ENCODE measurements at places on chromosomes 1 and 21. TPM values are rescaled to one million over a fixed set of nuclear protein-coding genes. Genes with fewer than 3 reads are reported as not detected.

- H3K4me1 ChIP-seq, result no peaks in the 10 kb centered on the region
- H3K27me3 ChIP-seq, result no peaks in the 10 kb centered on the region
- no peaks in the 10 kb centered on the region for H3K36me3 ChIP-seq
Measured at GRCh38 chr1:71987181-71987580, 295.2 kb downstream of the NEGR1 start.

DNA sequence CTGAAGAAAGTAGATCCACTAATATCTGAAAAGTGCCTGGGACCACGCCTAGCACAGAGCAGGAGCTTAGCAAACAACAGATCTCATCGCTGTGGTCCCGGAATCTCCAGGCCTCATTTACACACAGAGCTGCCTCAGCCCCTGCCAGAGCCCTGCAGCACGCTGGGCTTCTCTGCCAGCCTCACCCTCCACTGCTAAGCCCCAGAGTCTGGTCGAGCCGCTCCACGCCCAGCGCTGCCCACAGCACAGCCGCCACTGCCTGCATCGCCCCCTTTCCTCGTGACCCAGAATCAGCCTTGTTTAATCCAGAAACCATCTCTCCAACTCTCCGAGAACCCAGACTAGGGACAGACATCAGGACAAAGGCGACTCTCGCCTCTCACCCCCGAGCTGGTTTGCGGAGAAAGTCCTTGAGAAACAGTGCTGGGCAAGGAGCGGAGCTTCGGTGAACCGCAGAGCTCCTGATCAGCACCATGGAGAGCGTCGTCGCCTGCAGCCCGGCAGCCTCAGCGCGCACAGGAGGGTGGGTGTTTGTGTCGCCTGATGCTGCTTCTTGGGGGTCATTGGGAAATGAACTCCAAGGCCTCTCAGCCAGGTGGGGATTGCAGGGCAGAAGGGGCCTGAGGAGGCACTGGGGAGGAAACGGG, 145.1 kb downstream of the NPHP4 start:
- no peaks in the 10 kb centered on the region for H3K36me3 ChIP-seq
- peak; percentile 70 for DNase-seq
- H3K4me1 ChIP-seq, result no peaks in the 10 kb centered on the region
- H3K27me3 ChIP-seq, result no peaks in the 10 kb centered on the region

DNA sequence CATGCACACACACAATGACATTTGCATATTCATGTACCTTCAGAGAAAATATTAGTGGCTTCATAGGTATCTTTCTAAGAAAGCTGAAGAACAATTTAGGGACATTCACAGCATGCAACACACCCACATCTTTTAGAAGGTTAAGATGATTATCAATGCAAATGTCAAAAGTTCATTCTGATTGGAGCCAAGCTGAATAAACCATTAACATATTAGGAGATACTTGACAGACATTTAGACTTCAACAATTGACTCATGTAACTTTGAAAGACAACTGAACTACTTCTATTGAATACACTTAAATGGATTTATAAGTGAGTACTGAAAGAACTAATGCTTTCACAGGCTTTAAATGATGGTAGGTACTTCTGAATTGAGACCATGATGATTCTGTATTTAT, 111.1 kb downstream of the LHX8 start:
- no peak for DNase-seq
- H3K4me3 ChIP-seq, result no peak overlapping the region
- H3K27ac ChIP-seq, result no peak overlapping the region
- no peaks in the 10 kb centered on the region for H3K27me3 ChIP-seq
- no peaks in the 10 kb centered on the region for H3K4me1 ChIP-seq

- no peaks in the 10 kb centered on the region for H3K36me3 ChIP-seq
- H3K27ac ChIP-seq, result no peak overlapping the region
- H3K4me1 ChIP-seq, result peaks cover 3% of the 10 kb centered on the region
- H3K27me3 ChIP-seq, result no peaks in the 10 kb centered on the region
Measured at GRCh38 chr1:59543211-59543668, 246.3 kb downstream of the FGGY start.

- peak overlapping the region; percentile 77 for H3K27ac ChIP-seq
- H3K4me1 ChIP-seq, result peaks cover 72% of the 10 kb centered on the region
- no peaks in the 10 kb centered on the region for H3K27me3 ChIP-seq
- peak overlapping the region; percentile 68 for H3K4me3 ChIP-seq
Measured at GRCh38 chr1:203320591-203321272, 15.4 kb downstream of the BTG2 start.

DNA sequence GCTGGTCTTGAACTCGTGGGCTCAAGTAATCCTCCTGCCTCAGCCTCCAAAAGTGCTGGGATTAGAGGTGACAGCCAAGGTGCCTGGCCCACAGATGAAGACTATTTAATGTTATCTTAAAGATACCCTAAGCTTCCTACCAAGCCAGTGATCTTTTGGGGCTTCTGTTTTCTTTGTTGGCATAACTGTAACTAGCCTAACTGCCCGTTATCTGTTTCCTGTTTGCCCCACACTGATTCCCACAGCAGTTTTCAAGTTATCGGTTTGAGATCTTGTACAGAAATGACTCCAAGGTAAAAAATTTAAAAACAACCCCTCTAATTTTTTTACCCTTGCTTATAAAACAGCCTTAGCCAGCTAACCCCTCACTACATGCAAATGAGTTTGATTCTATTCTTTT, 12.4 kb downstream of the SELL start:
- H3K27ac ChIP-seq, result peak overlapping the region; percentile 79
- peak overlapping the region; percentile 30 for H3K4me3 ChIP-seq
- H3K27me3 ChIP-seq, result no peaks in the 10 kb centered on the region
- peak; percentile 75 for DNase-seq

- DNase-seq, result no peak
- H3K27ac ChIP-seq, result no peak overlapping the region
- no peaks in the 10 kb centered on the region for H3K27me3 ChIP-seq
- no peak overlapping the region for H3K4me3 ChIP-seq
- H3K4me1 ChIP-seq, result peaks cover 4% of the 10 kb centered on the region
Measured at GRCh38 chr1:81550753-81551152, 250.0 kb upstream of the ADGRL2 start.

GRCh38 chr1:67771749-67772148, 61.5 kb downstream of the GNG12 start:
- DNase-seq, result no peak
- H3K4me1 ChIP-seq, result peaks cover 8% of the 10 kb centered on the region
- no peak overlapping the region for H3K27ac ChIP-seq
- no peaks in the 10 kb centered on the region for H3K36me3 ChIP-seq
- no peak overlapping the region for H3K4me3 ChIP-seq
- peaks cover 36% of the 10 kb centered on the region for H3K27me3 ChIP-seq

DNA sequence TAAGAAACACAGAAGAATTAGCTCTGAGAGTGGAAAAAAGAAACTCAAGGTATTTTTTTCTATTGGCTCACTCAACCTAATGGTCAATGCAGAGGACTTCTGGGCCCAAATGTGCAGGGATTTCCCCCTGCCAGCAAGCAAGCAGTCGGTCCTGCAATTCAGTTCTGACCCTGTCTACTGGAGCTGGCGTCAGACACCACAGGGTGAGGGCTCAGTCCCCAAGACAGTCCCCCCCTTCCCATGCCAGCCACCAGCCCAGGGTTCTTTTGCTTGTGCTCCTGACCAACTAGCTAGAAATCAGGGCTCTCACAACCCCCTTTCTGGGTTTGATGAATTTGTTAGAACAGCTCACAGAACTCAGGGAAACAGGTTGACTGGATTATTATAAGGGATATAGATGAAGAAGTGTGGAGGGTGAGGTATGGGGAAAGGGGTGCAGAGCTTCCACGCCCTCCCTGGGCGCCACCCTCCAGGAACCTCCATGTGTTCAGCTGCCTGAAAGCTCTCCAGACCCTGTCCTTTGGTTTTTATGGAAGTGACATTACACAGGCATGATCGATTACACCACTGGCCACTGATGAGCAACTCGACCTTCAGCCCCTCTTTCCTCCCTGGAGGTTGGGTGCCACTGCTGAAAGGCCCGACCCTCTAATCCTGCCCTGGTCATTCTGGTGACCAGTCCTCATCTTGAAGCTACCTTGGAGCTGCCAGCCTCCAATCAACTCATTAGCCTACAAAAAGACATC, 22.5 kb upstream of the PWP2 start:
- peak overlapping the region; percentile 97 for H3K27ac ChIP-seq
- H3K4me1 ChIP-seq, result peaks cover 85% of the 10 kb centered on the region
- H3K36me3 ChIP-seq, result peaks cover 89% of the 10 kb centered on the region
- H3K4me3 ChIP-seq, result peak overlapping the region; percentile 76
- DNase-seq, result peak; percentile 60

- peak overlapping the region; percentile 39 for H3K27ac ChIP-seq
- H3K4me3 ChIP-seq, result no peak overlapping the region
- H3K36me3 ChIP-seq, result no peaks in the 10 kb centered on the region
- H3K27me3 ChIP-seq, result no peaks in the 10 kb centered on the region
- peaks cover 20% of the 10 kb centered on the region for H3K4me1 ChIP-seq
Measured at GRCh38 chr1:26820784-26821269, 5.7 kb upstream of the ZDHHC18 start.

- peaks cover 29% of the 10 kb centered on the region for H3K27me3 ChIP-seq
- no peaks in the 10 kb centered on the region for H3K36me3 ChIP-seq
- peak; percentile 30 for DNase-seq
- H3K4me3 ChIP-seq, result no peak overlapping the region
Measured at GRCh38 chr1:179941454-179941853, 13.2 kb upstream of the CEP350 start.

- H3K4me1 ChIP-seq, result peaks cover 88% of the 10 kb centered on the region
- no peaks in the 10 kb centered on the region for H3K27me3 ChIP-seq
- peak overlapping the region; percentile 77 for H3K4me3 ChIP-seq
- peak overlapping the region; percentile 88 for H3K27ac ChIP-seq
Measured at GRCh38 chr1:230105245-230105753, 38.3 kb downstream of the GALNT2 start.

DNA sequence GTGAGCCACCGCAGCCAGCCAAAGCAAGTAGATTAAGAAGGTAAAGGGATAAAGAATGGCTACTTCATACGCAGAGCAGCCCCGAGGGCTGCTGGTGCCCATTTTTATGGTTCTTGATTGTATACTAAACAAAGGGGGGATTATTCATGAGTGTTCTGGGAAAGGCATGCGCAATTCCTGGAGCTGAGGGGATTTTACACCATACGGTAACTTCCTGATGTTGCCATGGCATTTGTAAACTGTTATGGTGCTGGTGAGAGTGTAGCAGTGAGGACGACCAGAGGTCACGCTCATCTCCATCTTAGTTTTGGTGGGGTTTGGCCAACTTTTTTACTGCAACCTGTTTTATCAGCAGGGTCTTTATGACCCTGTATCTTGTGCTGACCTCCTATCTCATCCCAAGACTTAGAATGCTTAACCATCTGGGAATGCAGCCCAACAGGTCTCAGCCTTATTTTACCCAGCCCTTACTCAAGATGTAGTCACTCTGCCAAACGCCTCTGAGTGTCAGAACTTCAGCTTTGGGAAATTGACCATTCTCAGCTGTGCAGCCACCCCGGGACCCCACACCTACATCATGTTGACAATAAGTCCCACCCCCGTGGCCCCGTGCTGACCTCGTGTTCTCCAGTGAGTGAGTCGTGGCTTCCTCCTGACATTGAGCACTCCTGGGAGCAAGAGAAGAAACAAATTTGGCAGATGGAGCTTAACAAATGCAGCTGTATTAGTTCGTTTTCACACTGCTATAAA, 149.4 kb upstream of the COL6A1 start:
- H3K4me1 ChIP-seq, result peaks cover 8% of the 10 kb centered on the region
- H3K27ac ChIP-seq, result no peak overlapping the region
- no peaks in the 10 kb centered on the region for H3K27me3 ChIP-seq
- no peak overlapping the region for H3K4me3 ChIP-seq

GRCh38 chr1:195278644-195279043, 1329.6 kb downstream of the KCNT2 start:
- H3K4me1 ChIP-seq, result no peaks in the 10 kb centered on the region
- H3K36me3 ChIP-seq, result no peaks in the 10 kb centered on the region
- H3K27ac ChIP-seq, result no peak overlapping the region
- H3K27me3 ChIP-seq, result no peaks in the 10 kb centered on the region
- no peak for DNase-seq

- DNase-seq, result no peak
- H3K27ac ChIP-seq, result no peak overlapping the region
- H3K36me3 ChIP-seq, result no peaks in the 10 kb centered on the region
Measured at GRCh38 chr1:74822851-74823401, 90.0 kb downstream of the TYW3 start.

GRCh38 chr21:33026878-33027400, 1.2 kb downstream of the OLIG2 start:
- H3K4me3 ChIP-seq, result peak overlapping the region; percentile 28
- peaks cover 74% of the 10 kb centered on the region for H3K27me3 ChIP-seq
- H3K27ac ChIP-seq, result peak overlapping the region; percentile 71

- H3K27ac ChIP-seq, result no peak overlapping the region
- no peak for DNase-seq
Measured at GRCh38 chr1:173255214-173255813, 48.2 kb upstream of the TNFSF4 start.

DNA sequence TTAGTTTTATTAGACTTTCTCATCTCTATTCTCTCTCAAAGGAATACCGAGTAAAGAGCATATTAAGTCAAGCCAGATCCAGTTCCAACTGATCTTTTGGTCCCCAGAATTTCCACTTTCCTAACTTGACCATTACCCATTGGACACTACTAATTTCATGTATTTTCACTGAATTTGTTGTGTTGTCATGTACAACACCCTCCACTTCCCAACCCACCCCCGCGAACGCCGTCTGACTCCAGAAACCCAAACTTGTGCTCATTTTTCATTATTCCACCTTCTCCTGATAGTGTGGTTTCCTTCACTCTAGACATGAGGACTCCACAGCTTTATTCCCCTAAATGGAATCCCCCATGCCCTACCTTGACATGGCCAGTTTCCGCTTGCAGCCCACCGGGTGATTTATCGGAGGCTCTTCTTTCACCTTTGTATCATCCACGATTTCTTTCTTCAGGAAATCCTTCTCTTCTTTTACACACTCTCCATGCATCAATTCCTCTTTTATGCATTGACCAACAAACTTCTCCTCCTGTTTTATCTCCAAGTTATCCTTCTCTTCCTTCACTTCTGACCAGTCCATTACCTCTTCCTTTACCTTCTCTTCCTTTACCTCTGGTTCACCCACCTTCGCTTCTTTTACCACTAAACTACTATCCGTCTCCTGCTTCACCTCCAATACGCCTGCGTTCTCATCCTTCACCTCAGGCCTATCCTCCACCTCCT, 805 bp downstream of the ZNHIT6 start:
- no peaks in the 10 kb centered on the region for H3K27me3 ChIP-seq
- peaks cover 19% of the 10 kb centered on the region for H3K4me1 ChIP-seq
- peaks cover 30% of the 10 kb centered on the region for H3K36me3 ChIP-seq
- no peak overlapping the region for H3K27ac ChIP-seq
- no peak overlapping the region for H3K4me3 ChIP-seq
- DNase-seq, result no peak

The KLF17 gene
- not detected for total RNA-seq

The RIIAD1 gene
- not detected for total RNA-seq

The ADORA3 gene
- total RNA-seq, result not detected

The KRTAP10-2 gene
- not detected for total RNA-seq

The PAQR7 gene
- 6.8 TPM for total RNA-seq

The CYP4Z1 gene
- not detected for total RNA-seq

The RGSL1 gene
- total RNA-seq, result not detected

The TADA1 gene
- 18.4 TPM for total RNA-seq

The AIM2 gene
- total RNA-seq, result 75.9 TPM

The PEAR1 gene
- 0.09 TPM for total RNA-seq

The MNDA gene
- not detected for total RNA-seq

The FCGR3A gene
- total RNA-seq, result not detected

The SPATA21 gene
- total RNA-seq, result not detected

Measured in activated CD4-positive, alpha-beta T cell treated with anti-CD3 and anti-CD28 coated beads, Interleukin-2, amount 10 ng/mL, durations not matched to agents 24 days and 14 days (primary cell).